Activated naive CD4-positive, alpha-beta T cell treated with anti-CD3 and anti-CD28 coated beads, Interleukin-2, amount 50 U/mL, for 72 hours (primary cell): ENCODE measurements at places on chromosomes 4 and X.

DNA sequence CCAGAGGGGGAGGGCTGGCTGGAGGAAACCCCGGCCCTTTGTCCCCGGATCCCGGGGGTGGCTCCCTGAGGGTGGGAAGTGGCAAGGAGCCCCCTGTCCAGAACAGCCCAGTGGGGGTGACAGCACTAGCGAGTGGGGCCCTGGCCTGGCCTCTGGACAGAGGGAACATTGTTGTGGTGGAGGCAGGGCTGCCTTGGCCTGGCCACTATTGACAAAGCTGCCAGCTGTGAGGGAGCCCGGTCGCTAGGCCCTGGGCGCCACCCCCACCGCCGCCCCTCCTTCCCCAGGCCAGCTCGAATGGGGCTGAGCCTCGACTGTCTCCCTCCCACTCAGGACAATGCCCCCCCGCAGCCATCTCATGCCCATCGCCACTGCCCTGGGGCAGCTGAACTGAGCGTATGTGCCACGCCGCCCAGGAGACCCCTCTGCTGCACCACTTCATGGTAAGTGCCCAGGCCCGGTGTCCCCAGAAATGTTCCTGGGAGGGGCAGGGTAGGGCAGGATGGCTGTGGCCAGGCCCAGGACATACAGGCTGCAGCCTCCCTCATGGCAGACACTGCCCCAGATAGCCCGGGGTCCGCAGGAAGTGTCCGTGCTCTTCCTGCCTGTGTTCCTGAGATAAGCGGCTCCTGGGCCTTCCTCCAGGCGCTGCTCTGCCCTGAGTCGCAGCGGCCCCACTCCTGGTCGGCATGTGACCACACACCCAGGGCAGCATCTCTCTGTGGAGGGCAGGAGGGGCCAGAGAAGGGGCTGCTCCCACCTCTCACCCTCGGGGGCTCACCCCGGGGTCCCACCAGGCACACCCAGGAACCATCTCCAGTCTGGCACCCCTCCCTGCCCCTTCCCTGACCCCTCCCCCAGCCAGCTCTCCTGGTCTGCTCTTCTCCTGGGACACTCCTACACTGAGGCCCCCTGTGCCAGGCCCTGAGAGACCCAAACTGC lies 1.4 kb downstream of the PLXNB3 start:
- no peak for DNase-seq

DNA sequence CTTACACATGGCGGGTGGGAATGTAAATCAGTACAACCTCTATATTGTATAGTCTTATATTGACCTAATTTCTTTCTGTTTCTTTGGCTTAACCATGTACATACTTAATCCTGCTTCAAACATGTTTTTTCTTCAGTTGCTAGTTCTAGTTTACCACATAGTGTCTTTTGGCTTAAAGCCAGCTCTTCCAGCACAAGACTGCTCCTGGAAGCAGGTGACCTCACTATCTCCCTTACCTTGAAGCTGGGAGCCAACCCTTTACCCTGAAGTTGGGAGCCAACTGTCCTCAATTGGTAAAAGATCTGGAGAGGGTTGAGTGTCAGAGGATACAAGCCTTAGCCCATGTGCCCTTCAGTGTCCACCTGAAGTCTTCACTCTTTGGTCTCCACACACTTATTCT lies 162.7 kb downstream of the AASDH start:
- no peak for DNase-seq

DNA sequence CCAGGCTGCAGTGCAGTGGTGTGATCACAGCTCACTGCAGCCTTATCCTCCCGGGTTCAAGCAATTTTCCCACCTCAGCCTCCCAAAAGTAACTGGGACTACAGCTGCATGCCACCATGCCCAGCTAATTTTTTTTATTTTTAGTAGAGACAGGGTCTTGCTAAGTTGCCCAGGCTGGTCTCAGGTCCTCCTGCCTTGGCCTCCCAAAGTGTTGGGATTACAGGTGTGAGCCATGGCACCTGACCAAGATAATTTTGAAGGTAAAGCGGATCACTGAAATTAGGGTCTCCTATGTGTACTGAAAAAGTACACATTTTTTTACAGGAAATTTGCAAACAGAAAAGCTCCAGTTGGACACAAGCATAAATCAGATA lies 4.8 kb downstream of the SAT1 start:
- DNase-seq = no peak

DNA sequence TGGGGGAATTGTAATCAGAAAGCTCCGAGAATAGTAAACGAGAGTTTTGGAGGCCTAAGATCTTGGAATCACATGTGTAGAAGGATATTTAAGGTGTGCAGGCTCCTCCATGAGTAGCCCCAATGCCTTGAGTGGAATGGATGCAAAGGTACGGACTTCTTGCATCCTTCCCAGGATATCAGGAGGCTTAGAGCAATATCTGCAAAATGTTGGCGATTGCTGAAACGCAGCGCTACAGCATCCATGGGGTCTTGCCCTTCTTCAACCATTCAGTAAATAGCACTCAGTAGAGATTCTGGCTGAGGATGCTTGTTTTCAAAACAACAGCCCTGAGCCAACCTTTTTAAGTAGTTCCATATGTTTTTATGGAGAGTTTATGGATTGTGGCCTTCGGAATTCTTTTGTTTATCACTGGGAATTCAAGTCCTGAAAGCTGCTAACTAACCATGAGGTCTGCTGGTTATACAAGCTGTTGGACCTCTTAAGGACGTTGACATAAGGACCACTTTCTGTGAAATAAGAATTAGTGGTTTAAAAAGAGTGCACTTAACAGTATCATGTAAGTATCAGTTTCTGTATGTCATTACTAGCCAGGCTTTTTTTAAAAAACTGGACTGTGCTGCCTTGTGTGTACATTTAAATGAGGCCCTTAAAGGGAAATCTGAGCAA lies 228.8 kb upstream of the PGRMC2 start:
- DNase-seq = no peak

DNA sequence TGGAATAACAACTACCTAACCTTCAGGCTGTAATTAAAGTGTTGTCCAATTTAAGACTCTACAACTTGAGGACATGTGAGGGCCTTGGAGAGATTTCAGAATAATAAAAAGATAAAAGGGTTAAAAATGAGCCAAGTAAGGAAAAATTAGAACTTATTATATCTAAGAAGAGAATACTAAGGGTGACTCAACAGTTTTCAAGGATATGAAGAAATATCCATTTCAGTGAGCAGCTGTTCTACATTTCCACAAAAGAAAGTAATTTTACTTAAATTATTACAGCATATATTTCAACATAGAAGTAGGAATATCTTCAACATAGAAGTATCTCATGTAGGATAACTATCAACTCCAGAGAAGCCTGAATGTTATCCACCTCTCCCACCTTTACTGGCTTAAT lies 11.3 kb downstream of the SNX12 start:
- DNase-seq = no peak

- no peak for DNase-seq
Measured at GRCh38 chrX:54994099-54994498, at the start of gene PFKFB1. TSS of gene PFKFB1 (minus strand) at chrX:54994188. CDS start at chrX:54994007, 181 bp downstream.

GRCh38 chrX:39874202-39874816 lies 223.4 kb downstream of the BCOR start:
- peak; percentile 86 for DNase-seq

GRCh38 chrX:11890836-11891514 lies 132.9 kb downstream of the MSL3 start:
- DNase-seq = no peak

DNA sequence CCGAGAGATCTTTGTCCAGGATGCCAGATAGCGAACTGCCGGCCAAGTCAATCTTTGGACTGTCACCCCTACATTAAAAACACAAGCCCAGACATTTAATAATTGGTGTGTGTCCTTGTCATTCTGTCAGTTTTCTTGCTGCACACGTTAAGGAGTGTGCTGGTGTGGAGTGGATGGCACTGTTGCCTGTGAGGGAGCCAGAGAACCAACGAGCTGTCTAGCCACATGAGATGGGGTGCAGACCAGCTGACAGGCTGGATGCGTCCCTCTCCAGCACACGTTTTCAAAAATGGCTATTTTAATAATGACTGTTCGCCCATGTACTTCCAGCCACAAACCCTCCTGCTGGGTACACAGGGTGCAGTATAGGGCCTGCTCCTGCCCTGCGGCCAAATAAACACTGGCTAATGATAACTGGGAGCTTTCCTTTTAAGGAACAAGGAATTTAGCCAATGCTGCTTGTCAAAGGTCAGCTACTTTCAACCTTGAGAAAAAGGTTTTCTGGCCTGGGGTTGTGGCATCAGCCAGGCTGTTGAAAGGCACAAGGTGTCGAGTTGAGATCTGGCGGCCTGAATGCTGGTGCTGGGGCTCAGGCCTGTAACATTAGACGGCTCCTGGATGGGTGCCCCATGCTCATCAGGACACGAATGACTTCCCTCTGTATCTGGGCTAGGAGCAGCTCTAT lies 54.0 kb upstream of the MAP3K15 start:
- DNase-seq = no peak

GRCh38 chr4:4501679-4502078 lies 40.2 kb downstream of the STX18 start:
- DNase-seq = no peak

- no peak for DNase-seq
Measured at GRCh38 chr4:7044137-7044930, 1.2 kb downstream of the TADA2B start.

DNA sequence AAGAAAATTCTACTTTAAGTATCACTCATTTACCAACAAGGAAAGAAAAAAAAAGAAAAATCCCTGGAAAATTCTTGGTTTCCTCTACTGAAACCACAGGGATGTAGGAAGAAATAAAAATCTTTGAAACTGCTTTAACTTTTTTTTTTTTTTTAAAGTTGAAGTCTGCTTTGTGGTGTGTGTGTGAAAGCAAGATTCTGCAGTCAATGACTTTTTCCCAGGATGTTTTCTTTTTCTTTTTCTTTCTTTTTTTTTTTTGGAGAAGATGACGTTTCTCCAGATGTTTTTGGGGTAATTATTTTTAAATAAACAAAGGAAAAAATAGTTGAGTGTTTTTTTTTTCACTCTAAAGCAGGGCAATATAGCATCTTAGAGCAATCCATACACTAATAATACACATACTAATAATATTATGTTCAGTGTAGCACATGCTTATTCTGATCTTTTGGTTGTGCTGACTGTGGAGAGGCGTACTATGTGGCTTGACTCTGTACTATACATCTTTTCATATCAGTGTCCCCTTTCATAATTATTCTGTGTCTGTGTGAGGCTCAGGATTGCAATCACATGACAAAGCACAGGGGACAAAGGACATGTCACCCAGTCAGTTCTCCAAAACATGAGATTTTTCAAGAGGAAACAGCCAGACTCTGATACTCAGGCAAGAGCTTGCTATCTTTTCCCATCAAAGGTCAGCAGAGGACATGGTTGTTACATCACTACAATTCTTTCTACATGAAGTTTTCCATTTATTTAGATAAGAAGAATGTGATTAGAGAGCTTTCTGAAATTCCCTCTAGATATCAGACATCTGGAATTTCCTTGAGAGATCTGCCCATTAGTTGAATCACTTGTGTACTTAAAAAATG lies 111.0 kb downstream of the PDE5A start:
- DNase-seq = no peak

- DNase-seq = no peak
Measured at GRCh38 chr4:45423896-45424295, 697.5 kb upstream of the GNPDA2 start.

- peak; percentile 63 for DNase-seq
Measured at GRCh38 chrX:16946361-16946964, at the start of gene REPS2. TSS of gene REPS2 (plus strand) at chrX:16946658. CDS start at chrX:16946862, 204 bp downstream.

DNA sequence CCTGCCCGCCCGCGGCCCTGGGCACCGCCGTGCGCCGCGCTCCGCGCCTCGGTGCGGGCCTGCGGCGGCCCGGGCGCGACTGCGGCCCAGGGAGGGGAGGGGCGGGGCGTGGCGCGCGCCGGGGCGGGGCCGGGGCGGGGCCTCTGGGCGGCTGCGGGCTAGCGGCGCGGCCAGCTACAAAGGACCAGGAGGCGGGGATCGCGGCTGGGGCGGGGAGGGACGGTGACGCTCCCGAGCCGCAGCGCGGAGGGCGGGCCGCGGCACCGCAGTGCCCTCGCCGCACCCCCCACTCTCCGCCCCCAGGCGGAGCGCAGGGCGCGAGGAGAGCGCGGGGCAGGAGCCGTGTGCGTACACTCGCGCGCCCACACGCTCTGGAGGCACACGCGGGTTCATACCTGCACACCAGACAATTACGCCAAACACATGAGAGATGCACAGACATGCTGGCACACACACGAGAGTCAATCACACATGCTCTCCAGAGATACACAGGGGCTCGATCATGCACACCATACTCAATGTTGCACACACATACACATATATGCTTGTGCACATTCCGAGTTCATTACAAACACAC lies at the start of gene CRMP1:
TSS of gene CRMP1 (minus strand) at position 83 of the 577 bp plus-strand sequence. CDS start 117 bp downstream, outside the sequence.
- no peak for DNase-seq

DNA sequence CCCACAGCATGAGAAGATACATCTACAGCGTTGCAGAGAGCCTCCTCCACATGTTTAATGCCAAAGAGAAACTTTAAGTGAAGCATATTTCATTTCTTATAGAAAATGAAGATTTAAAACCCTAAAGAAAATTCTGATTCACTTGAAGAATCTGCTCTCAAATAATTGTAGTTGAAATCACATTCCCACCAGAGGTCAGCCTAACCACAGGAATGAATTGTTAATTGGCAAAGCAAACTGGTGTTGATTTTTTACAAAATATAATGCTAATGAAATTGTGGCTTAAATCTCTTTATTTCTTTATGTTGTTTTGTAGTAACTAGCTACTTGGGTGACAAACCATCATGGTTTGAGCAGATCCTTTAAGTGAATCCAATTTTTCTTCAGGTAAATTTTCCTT lies 31.1 kb upstream of the WDR17 start:
- no peak for DNase-seq

GRCh38 chr4:18627447-18628005 lies 606.0 kb upstream of the LCORL start:
- no peak for DNase-seq

GRCh38 chrX:10130354-10130753 lies 26.4 kb upstream of the CLCN4 start:
- no peak for DNase-seq

- DNase-seq = no peak
Measured at GRCh38 chr4:76981644-76982043, 32.1 kb downstream of the SEPTIN11 start.

- DNase-seq = no peak
Measured at GRCh38 chr4:3390288-3390811, 51.4 kb upstream of the HGFAC start.

DNA sequence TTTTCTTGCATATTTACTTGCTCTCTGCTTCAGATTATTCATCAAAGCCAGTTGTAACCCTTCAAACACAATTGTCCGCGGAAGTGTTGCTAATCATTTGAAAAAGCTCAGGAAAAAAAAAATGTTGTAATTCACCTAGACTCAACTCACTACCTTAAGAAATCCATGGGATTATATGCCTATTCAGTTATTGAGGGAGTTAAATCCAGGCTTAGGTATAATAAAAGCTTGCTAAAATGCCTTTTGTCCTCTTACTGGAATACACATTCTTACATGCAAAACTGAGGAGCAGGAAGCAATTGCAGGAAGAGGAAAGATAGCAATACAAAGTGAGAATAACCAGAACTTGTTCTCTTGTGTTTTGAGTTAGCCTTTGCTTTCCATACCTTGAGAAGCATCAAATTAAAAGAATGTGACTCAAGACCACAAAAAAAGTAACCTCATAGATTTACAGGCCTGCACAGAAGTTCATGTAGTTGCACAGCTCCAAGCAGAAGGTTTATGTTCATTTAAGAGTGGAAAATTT lies 91.4 kb upstream of the FAM241A start:
- no peak for DNase-seq

GRCh38 chr4:180280076-180280475 lies 1963.1 kb upstream of the TENM3 start:
- no peak for DNase-seq
